ENCODE measurements at places on chromosomes 13 and 19.

DNA sequence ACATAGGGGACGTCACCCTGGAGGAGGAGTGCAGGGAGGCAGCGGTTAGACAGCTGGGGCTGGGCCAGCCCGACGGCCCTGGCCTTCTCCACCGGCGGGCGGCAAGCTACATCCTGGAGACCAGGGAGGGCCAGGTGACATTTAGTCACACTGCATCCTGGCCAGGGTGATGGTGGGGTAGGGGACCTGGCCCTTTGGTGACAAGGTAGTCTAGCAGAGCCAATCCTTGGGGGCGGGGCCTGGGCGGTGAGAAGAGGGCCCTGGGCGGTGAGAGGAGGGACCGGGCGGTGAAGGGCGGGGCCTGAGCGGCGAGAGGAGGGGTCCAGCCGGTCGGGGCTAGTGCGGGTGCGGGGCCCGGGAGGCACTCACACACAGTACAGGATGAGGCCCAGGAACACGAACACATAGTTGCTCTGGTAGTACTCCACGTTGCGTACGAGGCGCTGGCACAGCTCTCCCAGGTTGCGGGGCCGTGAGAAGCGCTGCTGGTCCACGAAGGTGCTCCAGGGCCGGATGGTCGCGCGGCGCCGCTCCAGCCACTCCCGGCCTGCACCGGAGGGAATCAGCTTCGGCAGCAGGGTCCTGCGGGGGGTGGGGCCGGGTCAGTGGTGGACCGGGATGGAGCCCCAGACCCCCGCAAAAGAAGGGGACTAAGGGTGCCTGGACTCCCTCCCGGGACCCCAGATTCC, 610 bp downstream of the RABAC1 start:
- DNase-seq = no peak

GRCh38 chr13:108060111-108060510, 155.2 kb downstream of the LIG4 start:
- DNase-seq = no peak

- DNase-seq = no peak
Measured at GRCh38 chr19:53942001-53942786, 20.5 kb upstream of the CACNG8 start.

DNA sequence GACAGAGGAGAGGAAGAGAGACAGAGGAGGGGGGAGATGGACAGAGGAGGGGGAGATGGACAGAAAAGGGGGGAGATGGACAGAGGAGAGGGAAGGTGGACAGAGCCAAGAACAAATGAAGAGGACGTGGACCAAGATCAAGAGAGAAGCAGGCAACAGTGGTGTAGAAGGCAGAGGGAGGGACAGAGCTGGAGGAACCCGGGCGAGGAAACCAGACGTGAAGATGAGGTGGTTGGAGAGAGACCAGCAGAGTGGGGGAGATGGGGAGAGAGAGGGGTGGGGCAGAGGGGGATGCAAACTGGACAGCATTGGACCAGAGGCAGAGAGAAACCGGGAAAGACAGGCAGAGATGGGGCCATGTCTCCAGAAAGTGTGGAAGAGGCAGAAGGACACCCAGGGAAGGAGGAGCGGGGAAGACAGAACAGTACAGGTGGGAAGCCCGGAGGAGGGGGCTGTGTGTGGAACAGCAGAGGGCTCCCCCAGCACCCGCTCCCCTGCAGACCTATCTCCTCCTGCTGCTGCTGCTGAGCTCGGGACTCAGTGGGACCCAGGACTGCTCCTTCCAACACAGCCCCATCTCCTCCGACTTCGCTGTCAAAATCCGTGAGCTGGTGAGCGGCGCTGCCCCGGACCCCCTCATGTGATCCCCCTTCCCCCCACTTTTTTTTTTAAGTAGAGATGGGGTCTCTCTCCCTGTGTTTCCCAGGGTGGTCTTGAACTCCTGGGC, 1.3 kb downstream of the FLT3LG start:
- no peak for DNase-seq

GRCh38 chr13:86932776-86933334, 738.3 kb upstream of the SLITRK5 start:
- no peak for DNase-seq

- no peak for DNase-seq
Measured at GRCh38 chr13:105670179-105670990, 865.1 kb downstream of the EFNB2 start.

- no peak for DNase-seq
Measured at GRCh38 chr19:54255105-54255775, 1.8 kb downstream of the LILRB5 start.

GRCh38 chr13:51770681-51771417, 33.1 kb downstream of the DHRS12 start:
- no peak for DNase-seq

Measured in non-pigmented ciliary epithelial cell (primary cell).